Naive thymus-derived CD4-positive, alpha-beta T cell (primary cell): ENCODE measurements at places on chromosomes 1 and 21. TPM values are rescaled to one million over a fixed set of nuclear protein-coding genes. Genes with fewer than 3 reads are reported as not detected.

Gene RNF186
- polyA plus RNA-seq, result not detected

Gene POU2F1
- polyA plus RNA-seq, result 9.1 TPM

Gene ATP5PF
- 380 TPM for polyA plus RNA-seq

Gene CZIB
- polyA plus RNA-seq, result 77.5 TPM

Gene TMEM200B
- not detected for polyA plus RNA-seq

DNA sequence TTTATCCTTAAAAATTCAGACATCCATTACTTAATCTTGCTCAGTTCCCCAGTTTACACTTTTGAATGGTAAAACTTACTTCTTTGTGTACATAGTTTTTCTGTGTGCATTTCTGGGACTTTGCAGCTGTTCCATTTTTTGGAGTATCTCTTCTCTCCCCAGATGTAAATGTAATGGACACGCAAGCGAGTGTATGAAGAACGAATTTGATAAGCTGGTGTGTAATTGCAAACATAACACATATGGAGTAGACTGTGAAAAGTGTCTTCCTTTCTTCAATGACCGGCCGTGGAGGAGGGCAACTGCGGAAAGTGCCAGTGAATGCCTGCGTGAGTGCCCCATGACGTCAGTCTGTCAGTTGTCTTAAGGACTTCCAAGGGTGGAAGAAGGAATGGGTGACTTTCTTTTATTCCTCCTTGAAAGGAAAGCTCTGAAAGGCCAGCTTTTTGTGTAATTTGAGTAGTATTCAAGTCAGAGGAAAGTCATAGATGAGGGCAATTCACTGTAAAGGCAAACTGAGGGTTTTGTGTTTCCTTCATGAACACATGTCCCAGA is 75.7 kb upstream of the LAMC2 start:
- H3K27ac ChIP-seq, result no peak overlapping the region
- H3K4me1 ChIP-seq, result no peaks in the 10 kb centered on the region
- no peak overlapping the region for H3K4me3 ChIP-seq
- H3K36me3 ChIP-seq, result no peaks in the 10 kb centered on the region
- DNase-seq, result no peak
- no peaks in the 10 kb centered on the region for H3K27me3 ChIP-seq

DNA sequence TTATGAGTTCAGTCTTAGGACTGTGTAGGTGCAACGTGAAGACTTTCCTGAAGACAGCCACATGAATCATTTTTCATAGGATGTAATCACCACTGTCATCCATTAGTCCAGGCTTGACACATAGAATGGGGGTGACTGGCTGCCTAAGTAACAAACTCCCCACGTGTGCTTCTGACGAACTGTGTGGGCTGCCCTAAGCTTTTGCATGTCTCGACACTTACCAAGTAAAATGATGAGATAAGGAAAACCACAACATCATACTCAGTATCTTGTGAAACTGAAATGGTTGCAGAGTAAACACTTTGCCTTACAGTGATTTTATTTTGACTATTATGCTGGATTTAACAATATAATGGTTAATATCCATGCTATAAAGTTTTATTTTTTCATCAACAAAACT is 19.5 kb downstream of the ERG start:
- no peak overlapping the region for H3K4me3 ChIP-seq
- no peaks in the 10 kb centered on the region for H3K27me3 ChIP-seq

DNA sequence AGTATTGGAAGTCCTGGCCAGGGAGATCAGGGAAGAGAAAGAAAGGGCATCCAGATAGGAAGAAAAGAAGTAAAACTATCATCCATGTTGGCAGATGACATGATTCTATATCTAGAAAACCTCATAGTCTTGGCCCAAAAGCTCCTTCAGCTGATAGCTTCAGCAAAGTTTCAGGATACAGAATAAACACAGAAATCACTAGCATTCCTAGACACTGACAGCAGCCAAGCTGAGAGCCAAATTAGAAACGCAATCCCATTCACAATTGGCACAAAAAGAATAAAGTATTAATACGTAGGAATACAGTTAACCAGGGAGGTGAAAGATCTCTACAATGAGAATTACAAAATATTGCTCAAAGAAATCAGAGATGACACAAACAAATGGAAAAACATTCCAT is 44.6 kb downstream of the ZFYVE9 start:
- no peak for DNase-seq
- no peaks in the 10 kb centered on the region for H3K4me1 ChIP-seq
- no peak overlapping the region for H3K4me3 ChIP-seq
- no peak overlapping the region for H3K27ac ChIP-seq
- no peaks in the 10 kb centered on the region for H3K36me3 ChIP-seq

- H3K4me1 ChIP-seq, result no peaks in the 10 kb centered on the region
- H3K36me3 ChIP-seq, result no peaks in the 10 kb centered on the region
- no peak for DNase-seq
- H3K27me3 ChIP-seq, result no peaks in the 10 kb centered on the region
These were observed 4.6 kb upstream of the SLC6A9 start for GRCh38 chr1:44035726-44036408.

GRCh38 chr1:54114955-54115354 is 37.8 kb downstream of the CDCP2 start:
- no peaks in the 10 kb centered on the region for H3K27me3 ChIP-seq
- no peak for DNase-seq
- no peaks in the 10 kb centered on the region for H3K36me3 ChIP-seq
- H3K4me3 ChIP-seq, result no peak overlapping the region

- H3K27me3 ChIP-seq, result no peaks in the 10 kb centered on the region
- no peaks in the 10 kb centered on the region for H3K4me1 ChIP-seq
- DNase-seq, result no peak
- no peak overlapping the region for H3K27ac ChIP-seq
These were observed 72.7 kb downstream of the WDR4 start for GRCh38 chr21:42806509-42807140.

GRCh38 chr1:166693673-166694297 is 145.5 kb upstream of the POGK start:
- H3K27me3 ChIP-seq, result no peaks in the 10 kb centered on the region
- H3K4me1 ChIP-seq, result no peaks in the 10 kb centered on the region
- no peak for DNase-seq
- no peak overlapping the region for H3K27ac ChIP-seq

DNA sequence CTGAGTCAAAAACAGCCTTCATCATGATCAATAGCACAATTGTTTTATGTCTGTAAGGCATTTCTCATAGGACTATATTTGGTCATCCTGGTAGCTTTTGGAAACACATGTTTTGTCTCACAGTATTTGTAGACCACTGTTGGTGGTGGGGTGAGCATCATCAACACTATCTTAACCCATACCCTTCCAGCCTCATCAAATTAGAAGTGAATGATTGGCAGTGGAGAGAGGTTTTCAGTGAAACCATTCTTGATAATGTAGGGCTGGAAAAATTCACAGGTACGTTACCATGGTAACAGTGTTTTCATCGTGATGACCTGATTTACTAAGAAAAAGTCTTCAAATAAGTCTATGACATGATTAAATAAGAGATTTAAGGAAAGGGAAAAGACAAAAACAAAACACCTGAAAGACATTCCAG is 45.3 kb upstream of the C1orf105 start:
- no peaks in the 10 kb centered on the region for H3K27me3 ChIP-seq
- no peak for DNase-seq
- no peaks in the 10 kb centered on the region for H3K36me3 ChIP-seq
- no peak overlapping the region for H3K27ac ChIP-seq
- peaks cover 5% of the 10 kb centered on the region for H3K4me1 ChIP-seq
- H3K4me3 ChIP-seq, result no peak overlapping the region

GRCh38 chr21:26405735-26406361 is 167.2 kb downstream of the CYYR1 start:
- H3K4me1 ChIP-seq, result no peaks in the 10 kb centered on the region
- no peak overlapping the region for H3K4me3 ChIP-seq
- H3K27ac ChIP-seq, result no peak overlapping the region

DNA sequence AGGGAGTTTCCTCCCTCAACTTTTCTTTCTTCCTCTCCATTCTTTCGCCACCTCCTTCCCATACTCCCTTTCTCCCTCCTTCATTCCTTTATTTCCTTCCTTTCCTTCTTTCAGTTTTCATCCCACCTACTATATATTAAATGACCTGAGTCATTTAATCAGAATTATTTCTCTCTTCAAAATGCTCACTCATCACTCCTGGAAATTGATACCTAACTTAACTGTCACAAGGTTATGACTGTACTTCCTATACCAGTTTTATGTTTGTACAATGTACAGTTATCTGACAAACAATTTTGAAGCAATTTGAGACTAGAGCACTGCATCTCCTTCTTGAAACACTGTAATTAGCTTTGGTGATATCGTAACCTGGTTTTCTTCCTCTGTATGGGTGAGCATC is 41.4 kb downstream of the NEXN start:
- H3K27me3 ChIP-seq, result no peaks in the 10 kb centered on the region
- no peak for DNase-seq
- H3K36me3 ChIP-seq, result no peaks in the 10 kb centered on the region
- H3K4me1 ChIP-seq, result no peaks in the 10 kb centered on the region
- H3K4me3 ChIP-seq, result no peak overlapping the region

DNA sequence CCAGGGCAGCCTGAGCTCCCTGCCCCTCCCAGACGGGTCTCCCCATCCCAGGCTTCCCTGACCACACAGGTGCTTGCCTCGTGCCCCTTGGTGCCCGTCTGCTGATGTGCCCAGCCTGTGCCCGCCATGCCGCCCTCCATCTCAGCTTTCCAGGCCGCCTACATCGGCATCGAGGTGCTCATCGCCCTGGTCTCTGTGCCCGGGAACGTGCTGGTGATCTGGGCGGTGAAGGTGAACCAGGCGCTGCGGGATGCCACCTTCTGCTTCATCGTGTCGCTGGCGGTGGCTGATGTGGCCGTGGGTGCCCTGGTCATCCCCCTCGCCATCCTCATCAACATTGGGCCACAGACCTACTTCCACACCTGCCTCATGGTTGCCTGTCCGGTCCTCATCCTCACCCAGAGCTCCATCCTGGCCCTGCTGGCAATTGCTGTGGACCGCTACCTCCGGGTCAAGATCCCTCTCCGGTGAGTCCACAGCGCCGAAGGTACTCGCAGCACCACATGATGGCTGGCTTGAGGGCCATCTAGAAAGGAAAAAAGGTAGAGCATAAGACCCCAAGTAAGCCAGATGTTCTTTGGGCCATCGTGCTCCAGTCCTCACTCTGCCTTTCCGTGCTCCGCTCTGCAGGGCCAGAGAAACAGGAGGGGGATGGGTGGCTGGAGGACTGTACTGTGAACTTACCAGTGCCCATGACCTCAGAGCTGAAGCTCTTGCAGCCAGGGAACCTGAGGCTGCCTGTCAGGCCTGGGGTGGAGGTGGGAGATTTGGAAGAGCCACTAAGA is 1.4 kb downstream of the ADORA1 start:
- no peak overlapping the region for H3K4me3 ChIP-seq
- no peaks in the 10 kb centered on the region for H3K36me3 ChIP-seq
- peaks cover 12% of the 10 kb centered on the region for H3K27me3 ChIP-seq

DNA sequence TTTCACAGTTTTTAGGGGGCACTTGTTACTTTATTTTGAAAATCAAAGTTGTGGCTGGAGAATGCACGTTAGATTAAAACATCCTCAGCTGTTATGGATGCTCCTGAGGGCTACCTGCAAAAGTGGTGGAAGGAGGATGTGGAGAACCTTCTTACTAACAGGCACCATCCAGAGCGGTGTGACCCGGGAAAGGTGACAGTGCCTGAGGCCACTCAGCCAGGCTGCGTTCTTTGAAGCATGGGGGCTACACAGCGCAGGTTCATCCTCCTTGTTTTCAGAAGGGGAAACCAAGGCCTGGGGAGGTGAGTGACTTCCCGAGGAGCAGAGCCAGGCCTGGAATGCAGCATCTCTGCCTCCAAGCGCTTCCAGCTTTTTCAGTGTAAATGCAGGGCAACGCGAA is 24.0 kb downstream of the DMRTB1 start:
- H3K4me3 ChIP-seq, result no peak overlapping the region
- no peaks in the 10 kb centered on the region for H3K4me1 ChIP-seq
- no peaks in the 10 kb centered on the region for H3K27me3 ChIP-seq
- DNase-seq, result no peak
- H3K27ac ChIP-seq, result no peak overlapping the region

DNA sequence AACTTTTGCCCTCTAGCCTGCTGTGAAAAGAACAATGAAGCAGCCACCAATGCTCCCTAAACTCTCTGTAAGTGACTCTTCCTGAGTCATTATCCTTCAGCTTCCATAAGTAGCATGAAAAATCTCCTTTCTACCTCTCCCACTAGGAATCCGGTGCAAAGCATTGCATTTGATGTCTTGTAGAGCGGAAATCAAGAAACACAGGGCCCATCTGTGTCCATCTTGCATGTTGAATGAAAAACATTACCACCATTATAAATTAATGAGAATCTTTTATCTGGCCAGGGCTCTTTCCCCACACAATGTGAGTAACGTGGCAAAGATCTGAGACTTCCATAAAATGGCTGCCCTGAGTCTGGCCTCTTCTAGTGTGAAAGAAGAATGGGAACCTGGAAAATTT is 324.4 kb downstream of the ADGRL2 start:
- no peak overlapping the region for H3K4me3 ChIP-seq
- H3K4me1 ChIP-seq, result no peaks in the 10 kb centered on the region
- no peaks in the 10 kb centered on the region for H3K27me3 ChIP-seq
- no peaks in the 10 kb centered on the region for H3K36me3 ChIP-seq
- DNase-seq, result no peak

- no peaks in the 10 kb centered on the region for H3K4me1 ChIP-seq
- no peaks in the 10 kb centered on the region for H3K36me3 ChIP-seq
- H3K4me3 ChIP-seq, result no peak overlapping the region
- DNase-seq, result no peak
- no peak overlapping the region for H3K27ac ChIP-seq
These were observed 613.7 kb upstream of the B3GALT2 start for GRCh38 chr1:193799948-193800690.

GRCh38 chr21:37710546-37711285 is 205.5 kb downstream of the KCNJ6 start:
- no peak overlapping the region for H3K4me3 ChIP-seq
- H3K4me1 ChIP-seq, result no peaks in the 10 kb centered on the region
- no peaks in the 10 kb centered on the region for H3K36me3 ChIP-seq
- DNase-seq, result no peak

DNA sequence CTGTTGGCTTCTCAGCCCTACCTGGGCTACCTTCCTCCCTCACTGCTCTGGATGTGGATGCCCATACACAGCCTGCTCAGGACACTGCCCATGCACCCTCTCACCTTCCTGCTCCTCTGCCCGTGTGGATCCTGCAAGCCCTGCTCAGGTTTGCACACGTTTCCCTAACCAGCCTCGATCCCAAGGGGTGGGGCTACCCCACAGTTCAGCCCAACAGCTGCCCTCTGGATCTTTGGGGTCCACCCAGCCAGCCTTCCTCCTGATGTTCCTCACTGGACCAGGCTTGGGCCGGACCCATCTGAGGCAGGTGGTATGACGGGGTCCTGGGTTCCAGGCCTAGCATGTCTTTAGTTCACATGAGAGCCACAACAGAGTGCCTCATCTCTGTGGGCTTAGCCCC is 4.7 kb downstream of the TMEM54 start:
- no peaks in the 10 kb centered on the region for H3K4me1 ChIP-seq
- H3K36me3 ChIP-seq, result no peaks in the 10 kb centered on the region
- no peak overlapping the region for H3K4me3 ChIP-seq
- peaks cover 26% of the 10 kb centered on the region for H3K27me3 ChIP-seq
- no peak for DNase-seq

DNA sequence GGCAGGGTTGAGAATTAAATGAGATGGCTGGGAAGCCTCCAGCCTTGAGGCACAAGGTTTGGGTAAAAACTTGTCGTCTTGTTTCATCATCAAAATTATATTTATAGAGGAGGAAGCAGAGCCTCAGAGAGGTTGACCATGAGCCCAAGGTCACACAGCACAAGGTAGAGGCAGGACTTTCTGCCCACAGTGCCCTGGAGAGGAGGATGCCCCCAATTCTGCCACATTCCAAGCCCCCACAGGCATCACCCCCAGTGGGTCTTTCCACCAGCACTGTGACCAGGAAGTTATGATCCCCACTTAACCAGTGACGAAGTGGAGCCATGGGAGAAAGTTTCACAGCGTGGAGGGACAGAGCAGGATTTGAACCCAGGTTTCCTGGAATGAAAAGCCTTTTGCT is 400.0 kb downstream of the MATN1 start:
- H3K4me3 ChIP-seq, result no peak overlapping the region
- DNase-seq, result no peak
- no peak overlapping the region for H3K27ac ChIP-seq
